ENCODE measurements at places on chromosomes 7 and 10.

GRCh38 chr7:27933671-27934565 is 194.0 kb downstream of the TAX1BP1 start:
- no peak for DNase-seq

DNA sequence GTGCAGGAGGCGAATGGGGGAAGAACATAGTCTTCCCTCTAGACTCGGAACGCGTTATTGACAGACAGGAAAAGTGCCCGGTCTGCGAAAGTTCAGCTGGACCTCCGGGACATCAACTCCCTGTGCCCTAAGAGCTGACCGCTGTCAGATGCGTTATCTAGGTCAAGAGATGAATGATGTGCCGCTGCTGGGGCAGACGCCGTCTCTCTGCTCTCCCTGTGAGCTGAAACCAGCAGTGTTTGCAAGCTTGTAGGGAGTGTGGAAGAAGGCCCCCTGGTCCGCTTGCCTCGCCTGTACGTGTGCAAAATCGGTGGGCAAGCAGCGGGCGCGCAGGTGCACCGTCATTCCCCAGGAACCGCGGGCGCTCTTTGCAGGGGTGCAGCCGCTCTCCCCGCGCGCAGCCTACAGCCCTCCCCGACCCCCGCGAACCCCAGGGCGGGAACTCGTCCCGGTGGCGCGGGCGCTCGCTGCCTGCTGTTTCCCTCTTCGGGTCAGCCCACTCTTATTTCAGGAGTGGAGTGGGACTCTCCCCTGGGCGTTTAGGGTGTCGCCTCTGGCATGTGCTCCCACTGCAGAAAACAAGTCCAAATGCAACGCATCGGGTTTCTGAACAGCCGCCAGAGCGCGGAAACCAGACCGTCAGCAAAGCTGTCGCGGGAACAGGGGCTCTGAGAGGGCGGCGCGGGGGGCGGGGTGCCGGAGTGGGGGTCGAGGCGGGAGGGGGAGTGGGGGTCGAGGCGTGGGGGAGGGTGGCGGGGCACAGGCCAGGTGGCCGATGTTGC is 1.8 kb upstream of the PFKFB3 start:
- DNase-seq: no peak

DNA sequence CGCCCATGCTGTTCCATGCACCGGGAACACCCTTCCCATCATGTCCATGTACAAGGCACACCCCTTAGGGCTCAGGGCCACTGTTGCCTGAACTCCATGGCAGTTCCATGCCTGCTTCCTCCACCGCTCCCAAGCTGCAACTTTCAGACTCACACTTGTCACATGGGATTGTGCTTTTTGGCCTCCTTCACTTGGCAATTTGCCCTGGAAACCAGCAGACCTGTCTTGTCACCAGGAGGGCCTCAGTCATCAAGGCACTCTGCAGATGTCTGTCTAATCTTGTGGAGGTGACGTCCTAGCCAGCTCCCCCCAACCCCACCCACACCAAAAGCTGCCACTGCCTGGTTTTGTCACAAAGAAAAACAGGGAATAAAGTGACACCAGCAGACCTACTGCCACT is 47.5 kb downstream of the CARD11 start:
- no peak for DNase-seq

GRCh38 chr10:13831711-13832141 is 245.0 kb downstream of the PRPF18 start:
- DNase-seq: no peak

DNA sequence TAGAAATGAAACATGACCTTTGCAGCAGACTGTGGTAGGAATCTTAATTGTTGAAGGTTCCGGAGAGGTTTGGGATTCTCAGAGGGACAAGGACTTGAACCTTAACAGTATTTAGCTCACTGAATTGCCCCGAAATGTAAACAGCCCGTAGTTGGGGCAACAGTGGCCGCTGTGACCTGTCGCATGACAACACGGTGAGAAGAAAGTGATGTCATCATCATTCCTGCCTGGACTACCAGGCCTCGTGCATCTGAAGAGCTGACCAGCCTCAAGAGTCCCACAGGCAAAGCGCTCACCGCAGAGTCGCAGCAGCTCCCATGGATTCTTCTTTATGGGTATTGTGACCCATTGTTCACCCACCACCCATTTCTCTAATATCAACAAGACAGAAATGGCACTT is 250.6 kb downstream of the KLF6 start:
- DNase-seq: no peak

DNA sequence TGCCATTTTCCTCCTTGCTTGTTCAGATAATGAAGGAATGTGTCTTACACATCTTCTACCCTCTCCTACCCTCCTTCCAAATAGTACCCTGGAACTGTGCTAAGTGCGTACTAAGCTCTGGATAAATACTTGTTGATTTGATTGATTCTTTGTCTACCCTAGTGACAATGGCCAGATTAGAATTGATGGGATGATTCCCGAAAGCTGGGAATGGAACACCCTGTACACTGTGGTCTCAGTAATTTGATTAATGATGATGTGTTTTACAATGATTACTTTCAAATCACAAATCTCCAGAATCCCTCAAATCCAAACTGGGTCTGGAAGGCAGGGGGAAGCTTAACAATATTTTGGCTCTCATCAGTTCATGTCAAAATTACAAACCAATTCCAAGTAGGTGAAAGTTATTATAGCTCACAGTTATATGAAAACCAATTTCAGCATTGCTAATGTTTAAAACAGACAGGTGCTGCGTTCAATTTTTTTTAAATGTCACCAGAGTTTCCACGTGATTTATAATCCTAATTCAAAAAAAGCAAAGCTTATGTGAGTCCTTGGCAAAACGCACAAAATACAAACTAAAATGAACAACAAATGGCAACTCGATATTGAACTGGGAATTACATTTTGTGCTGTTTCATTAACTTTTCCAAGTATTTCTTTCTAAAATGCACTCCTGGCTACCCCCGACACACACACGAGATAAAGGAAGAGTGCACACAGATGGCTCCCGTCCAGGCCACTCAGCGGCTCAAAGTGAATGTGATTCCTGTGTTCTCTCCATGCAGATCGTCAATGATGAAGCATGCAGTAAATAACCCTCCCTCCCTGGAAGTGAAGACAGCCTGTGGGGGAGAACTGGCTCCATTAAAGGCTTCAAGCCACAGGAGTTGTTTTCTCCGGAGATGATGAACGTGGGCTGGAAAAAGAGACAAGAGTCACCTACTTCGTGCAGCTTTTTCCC is 21.7 kb upstream of the ADRB1 start:
- DNase-seq: no peak

- no peak for DNase-seq
Measured at GRCh38 chr10:18278181-18278580, 138.0 kb downstream of the CACNB2 start.

DNA sequence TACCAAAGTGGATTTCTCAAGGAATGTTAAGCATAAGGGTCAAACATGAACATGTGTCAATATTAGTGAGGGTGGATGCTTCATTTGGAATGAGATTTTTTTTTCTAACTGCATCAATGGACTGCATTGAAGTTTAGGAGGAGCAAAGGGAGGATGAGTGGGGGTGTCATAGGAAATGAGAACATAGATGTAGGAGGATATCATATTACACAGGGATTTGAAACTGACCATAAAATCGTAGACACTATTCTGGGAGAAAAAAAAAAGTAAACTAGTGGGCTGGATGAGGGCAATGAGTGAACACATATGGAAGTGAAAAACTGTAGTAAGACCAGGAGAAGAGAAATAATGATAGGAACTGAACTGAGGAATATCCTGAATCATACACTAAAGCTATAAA is 109.4 kb downstream of the SEMA3A start:
- DNase-seq: no peak

Data from NT2/D1 (cell line).